Kidney epithelial cell (primary cell): ENCODE measurements at places on chromosomes 16 and 17. TPM values are rescaled to one million over a fixed set of nuclear protein-coding genes. Genes with fewer than 3 reads are reported as not detected.

The CD300E gene
- total RNA-seq = not detected in 2 replicates

The CA5A gene
- total RNA-seq = not detected in 2 replicates

- DNase-seq = no peak
Measured at GRCh38 chr16:10897134-10897533, 20.1 kb downstream of the CIITA start.

The RASD1 gene
- 0.17 and 0.21 TPM in 2 replicates for total RNA-seq

DNA sequence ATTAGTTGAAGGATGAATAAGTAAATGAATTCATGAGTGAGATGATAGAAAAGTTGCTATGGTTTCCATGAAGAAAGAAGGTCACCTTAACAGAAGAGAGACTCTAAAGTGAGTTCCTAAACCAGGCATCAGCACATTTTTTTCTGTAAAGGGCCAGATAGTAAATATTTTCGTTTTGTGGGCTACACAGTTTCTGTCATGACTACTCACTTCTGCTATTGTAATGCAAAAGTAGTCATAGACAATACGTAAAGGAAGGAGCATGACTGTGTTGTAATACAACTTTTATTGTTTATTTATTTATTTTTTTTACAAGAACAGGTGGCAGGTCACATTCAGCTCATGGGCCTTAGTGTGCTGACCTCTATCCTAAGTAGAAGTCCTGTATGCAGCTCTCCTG is 426.1 kb upstream of the DYNLRB2 start:
- DNase-seq = no peak

The PPP1R1B gene
- total RNA-seq = not detected in 2 replicates

DNA sequence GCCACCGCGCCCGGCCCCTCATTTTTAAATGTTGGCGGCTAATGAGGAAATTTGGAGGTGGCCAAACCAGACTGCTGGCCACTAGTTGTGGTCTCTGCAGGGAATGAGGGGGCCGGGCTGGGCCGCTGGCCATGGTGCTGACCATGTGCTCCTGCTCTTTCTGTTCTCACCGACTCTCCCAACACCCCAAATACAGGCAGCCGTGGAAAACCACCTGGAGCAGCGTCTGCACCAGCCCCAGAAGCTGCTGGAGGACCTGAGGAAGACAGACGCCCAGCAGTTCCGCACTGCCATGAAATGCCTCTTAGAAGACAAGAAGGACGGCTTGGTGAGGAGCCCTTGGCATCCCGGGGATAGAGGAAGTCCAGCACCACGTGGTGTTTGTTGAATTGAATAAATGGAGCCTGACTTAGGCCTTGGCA is 21.3 kb downstream of the OTOA start:
- no peak for DNase-seq

The SALL1 gene
- total RNA-seq = 12.3 and 14.8 TPM in 2 replicates

The TP53TG3B gene
- total RNA-seq = not detected in 2 replicates

The MILR1 gene
- not detected in 2 replicates for total RNA-seq

DNA sequence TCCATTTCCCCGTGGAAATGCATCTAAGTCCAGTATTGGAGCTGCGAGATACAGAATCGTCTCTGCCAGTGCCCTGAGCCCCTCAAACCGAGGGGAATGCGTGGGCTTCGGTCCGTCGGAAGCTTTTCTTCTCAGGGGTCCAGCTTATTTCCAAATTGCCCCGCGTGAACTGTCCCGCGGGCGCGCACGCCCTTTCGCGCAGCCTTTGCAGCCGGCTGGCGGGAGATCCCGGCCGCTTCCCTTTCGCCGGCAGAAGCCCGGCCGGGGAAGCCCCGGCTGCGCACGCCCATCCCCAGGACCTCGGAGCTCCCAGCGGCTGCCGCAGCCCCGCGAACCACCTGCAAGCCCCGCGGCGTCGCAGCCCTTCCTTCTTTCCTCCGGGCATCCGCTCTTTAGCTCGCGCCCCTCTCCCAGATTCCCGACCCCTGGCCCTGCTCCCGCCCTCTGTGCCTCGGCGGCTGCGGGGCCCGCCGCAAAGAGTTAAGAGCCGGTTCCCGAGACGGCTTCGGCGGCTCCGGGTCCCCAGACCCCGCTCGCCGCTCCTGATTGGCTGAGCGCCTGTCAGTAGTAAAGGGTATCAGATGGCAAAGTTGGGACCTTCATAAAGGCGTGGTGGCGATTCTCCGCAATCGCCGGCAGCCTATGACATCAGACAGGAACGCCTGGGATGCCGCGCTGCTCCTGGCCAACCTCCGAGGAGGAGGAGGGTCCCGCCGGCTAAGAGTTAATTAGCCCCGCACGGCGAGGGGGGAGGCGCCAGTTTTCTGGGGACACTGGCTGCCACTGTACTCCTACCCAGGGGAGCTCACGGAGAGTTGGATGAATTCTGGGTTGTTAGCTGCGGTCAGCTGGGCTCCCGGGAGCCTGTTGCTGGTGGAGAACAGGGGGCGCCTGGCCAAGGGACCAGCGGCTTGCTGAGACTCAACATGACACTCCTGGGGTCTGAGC is at the start of gene MYOCD:
Gene MYOCD (plus strand): TSS at position 628 of the 948 bp plus-strand sequence. CDS start 299 bp downstream, at position 927.
- DNase-seq = no peak

- no peak for DNase-seq
Measured at GRCh38 chr17:67027031-67027628, 17.2 kb upstream of the CACNG1 start.

DNA sequence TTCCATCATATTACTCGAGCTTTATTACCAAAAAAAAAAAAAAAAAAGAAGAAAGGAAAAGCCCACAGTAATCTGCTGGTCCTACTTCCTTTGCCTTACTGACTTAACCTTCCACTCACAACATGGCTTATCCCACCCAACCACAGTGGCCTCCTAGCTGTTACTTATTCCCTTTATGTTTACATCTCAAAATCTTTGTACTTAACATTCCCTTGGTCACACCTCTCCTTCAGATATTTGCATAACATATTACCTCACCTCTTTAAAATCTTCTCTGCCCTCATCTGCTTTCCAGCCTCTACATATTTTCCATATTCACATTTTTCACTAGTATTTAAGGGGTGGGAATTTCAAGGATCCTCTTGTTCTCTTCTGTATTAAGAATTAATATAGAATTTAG is 327.0 kb upstream of the TBX2 start:
- DNase-seq = no peak

DNA sequence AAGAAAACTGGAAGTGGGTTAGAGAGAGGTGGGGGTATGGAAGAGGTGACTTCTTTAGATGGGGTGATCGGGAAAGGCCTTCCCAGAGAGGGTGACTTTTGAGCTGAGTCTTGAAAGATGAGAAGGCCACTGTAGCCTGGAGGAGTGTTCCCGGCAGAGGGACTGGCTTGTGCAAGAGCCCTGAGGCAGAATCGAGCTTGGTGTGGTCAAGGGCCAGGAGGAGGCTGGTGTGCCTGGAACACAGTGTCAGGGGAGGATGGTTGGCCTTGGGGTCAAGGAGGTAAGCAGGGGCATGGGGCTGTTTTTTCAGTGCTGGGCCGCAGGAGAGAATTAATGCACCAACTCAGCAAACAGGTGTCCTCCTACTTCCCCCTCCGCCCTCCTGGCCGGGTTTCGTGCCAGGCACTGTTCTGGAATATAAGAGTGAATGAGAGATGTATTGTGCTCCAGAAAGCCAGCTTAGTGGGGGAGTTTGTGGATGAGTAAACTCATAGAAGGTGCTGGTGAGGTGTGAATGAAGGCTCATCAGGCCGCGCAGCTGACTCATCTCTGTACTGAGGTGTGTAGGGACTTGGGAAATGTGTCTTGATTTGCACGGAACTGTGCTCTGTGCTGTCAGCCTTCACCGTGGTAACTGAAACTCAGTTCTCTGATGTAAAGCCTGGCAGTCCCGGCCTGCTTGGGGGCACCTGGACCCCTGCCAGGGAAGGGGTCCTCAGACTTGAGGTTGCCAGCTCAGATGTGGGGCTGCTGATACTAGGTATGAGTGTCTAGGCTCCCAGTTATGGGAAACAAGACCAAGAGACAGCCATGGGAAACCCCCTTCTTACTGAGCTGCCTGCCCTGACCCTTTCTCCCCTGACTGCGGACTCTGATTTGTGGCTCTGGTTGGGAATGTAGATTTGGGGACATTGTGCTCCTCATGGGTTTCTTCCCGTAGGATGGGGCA is 15.3 kb downstream of the KSR1 start:
- DNase-seq = peak; percentile 89

DNA sequence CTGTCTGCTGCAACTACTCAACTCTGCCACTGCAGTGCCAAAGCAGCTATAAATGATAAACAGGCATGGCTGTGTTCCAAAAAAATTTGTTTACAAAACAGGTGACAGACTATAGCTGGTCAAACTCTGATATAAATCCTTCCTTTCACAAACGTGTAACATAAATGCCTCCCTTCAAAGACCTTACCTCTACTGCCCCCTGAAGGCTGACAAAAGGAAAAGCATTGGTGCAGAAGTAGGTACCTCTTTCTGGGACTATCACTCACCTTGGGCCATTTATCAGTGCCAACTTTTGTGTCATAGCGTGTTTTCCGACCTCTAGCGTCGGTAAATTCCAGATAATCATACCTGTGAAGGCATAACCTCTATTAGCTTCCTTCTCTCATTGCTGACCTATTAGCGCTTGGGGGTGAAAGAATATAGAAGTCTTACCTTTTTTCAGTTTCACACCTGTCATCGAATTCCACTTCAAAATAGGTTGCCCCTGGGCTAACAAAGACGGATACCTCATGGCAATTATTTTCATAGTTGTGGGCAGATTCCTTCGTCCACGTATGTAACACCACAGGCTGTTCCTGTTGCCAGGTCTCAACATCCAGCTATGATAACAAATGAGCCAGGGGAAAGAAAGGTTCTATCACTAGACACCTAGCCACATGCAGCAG is 67.9 kb downstream of the ZZEF1 start:
- peak; percentile 9 for DNase-seq

GRCh38 chr17:43641416-43641815 is 20.3 kb downstream of the MEOX1 start:
- no peak for DNase-seq

DNA sequence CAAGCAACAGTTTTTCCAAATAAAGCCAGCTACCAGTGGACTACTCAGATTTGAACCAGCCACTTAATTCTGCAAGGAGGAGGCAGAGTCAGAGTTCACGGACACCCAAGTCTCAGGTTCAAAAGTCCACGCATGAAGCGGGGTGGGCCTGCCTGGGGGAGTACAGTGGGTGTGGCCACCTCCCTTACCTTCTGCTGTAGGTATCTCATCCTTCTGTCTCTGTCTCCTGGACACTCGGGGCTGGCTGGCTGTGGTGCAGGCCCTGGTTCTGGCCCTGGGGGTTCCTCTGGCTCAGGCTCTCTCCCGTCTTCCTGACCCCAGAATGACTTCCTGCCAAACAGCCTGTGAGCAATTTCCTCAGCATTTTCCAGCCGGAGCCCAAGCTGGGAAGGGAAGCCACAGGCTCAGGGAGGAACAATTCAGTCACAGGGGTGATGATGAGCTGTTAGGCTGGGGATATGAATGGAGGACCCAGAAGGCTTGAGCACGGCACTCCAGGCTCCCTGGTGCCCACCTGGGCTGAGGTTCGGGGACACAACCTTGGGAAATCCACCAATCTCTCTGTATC is 101.9 kb downstream of the LITAF start:
- DNase-seq = no peak

DNA sequence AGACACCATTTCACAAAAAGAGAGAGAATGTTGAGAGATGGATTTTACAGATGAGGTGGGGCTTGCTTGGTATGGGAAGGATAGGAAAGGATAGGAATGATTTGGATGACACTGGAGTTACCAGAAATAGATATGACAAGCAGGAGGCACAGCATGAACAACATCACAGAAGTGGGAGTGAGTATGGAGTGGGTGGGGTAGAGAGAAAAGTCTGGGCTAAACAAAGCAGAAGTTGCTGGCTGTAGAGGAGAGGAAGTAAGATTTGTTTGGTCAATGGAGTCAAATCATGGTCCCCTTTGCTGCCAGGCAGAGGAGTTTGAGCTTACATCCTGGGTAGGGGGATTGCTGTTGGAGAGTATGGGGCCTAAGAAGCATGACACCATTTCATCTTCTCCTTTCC is 101.7 kb downstream of the VAT1L start:
- no peak for DNase-seq

- DNase-seq = peak; percentile 7
Measured at GRCh38 chr17:69179227-69179952, 37.7 kb upstream of the ABCA6 start.

DNA sequence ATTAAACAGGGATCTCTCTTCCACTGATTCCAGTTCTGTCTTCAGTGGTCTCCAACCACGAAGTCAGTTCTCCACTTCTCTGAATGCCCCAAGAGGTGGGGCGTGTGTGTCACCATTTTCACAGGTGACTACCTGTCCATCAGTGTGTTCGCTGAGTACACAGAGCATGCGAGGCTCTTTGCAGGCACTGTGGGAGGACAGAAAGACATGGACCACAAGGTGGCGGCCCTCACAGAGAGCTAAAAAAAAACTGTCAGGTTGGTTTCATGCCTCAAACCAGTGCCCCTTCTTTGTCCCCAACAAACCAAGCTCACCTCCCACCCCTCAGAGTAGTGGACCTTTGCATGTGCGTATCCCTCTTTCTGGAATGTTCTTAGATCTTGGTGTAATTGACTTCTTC is 13.8 kb downstream of the EMP2 start:
- DNase-seq = no peak

DNA sequence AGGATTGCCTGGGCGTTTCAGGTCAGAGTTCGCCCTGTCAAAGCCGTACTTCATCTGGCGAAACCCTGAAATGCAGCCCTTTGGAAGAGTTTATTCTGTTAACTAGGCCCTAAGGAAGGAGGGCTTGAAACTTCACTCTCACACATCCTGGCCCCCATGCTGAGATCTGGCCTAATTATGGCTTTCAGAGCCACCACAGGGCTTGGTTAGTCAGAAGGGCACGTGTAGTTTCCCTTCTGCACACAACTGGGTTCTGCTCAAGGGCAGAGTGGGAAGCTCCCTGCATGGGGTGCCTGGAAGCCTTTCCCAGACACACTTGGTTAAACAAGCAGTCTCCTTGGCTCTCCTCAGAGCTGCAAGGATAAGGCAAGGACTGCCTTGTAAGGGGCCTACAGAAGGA is 397.3 kb downstream of the SHISA9 start:
- no peak for DNase-seq

DNA sequence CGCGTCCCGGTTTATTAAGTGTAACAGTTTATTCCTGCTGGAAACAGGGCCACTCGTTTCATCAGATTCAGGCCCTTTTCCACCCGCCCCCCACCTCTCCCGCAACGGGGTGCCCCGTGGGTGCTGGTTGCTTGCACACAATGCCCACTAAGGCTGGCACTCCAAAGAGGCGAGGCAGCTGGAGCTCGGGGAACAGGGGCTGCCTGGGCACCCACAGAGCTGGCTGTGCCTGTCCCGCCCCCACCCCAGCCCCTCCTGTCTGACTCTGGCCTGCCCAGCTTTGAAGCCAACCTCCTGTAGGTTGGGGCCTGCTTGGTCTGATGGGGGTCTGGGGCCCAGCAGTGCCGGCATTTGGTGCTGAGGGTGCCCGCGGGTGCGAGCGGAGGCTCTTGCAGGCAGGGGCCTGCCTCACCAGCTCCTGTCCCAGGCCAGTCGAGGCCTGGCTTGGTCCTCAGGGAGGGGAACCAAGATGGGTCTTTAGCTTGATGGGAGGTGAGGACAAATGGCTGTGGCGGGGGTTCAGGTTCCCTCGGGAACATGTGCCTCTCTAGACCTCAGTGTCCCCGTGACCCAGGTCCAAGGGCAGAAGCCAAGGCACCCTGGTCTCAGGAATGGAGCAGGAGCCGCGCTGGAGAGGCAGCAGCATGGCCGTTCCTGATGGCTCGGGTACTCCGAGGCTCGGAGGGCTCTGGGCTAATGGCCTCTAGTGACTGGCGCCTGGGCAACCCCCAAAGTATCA is 20.1 kb downstream of the MYBBP1A start:
- DNase-seq = no peak

GRCh38 chr16:6483469-6484033 is 849.1 kb upstream of the RBFOX1 start:
- no peak for DNase-seq
